ENCODE measurements at places on chromosomes 3 and 15. TPM values are rescaled to one million over a fixed set of nuclear protein-coding genes. Genes with fewer than 3 reads are reported as not detected.

The TTLL13 gene
- 0.38 TPM for total RNA-seq

The SPSB4 gene
- total RNA-seq: not detected

The RPUSD2 gene
- total RNA-seq: 11.2 TPM

The MOBP gene
- total RNA-seq: 0.19 TPM

The HTR3E gene
- not detected for total RNA-seq

The SNTN gene
- not detected for total RNA-seq

The ITIH1 gene
- not detected for total RNA-seq

The PLA1A gene
- 1.3 TPM for total RNA-seq

The SLC6A1 gene
- total RNA-seq: not detected

The CP gene
- total RNA-seq: under 0.01 TPM

The CKMT1B gene
- not detected for total RNA-seq

The ISG20 gene
- total RNA-seq: 4.9 TPM
